ENCODE measurements at places on chromosomes 5 and 9. TPM values are rescaled to one million over a fixed set of nuclear protein-coding genes. Genes with fewer than 3 reads are reported as not detected.

S1PR3 gene
- polyA plus RNA-seq, result 24.6 TPM

AFAP1L1 gene
- 106 TPM for polyA plus RNA-seq

SPATA31D3 gene
- polyA plus RNA-seq, result not detected

PCDHGB6 gene
- polyA plus RNA-seq, result 3.5 TPM

OR1Q1 gene
- not detected for polyA plus RNA-seq

MEGF9 gene
- polyA plus RNA-seq, result 6.1 TPM

MVB12B gene
- 16.5 TPM for polyA plus RNA-seq

CDH9 gene
- not detected for polyA plus RNA-seq

SLC6A3 gene
- not detected for polyA plus RNA-seq

SH3RF2 gene
- polyA plus RNA-seq, result 9.3 TPM

JAKMIP2 gene
- polyA plus RNA-seq, result 1.4 TPM

Measured in forelimb muscle (tissue), 1 donor.